ENCODE measurements at places on chromosomes 6 and 20.
A peak's percentile ranks its signal among the peaks of the same experiment; 100 is the strongest.

GRCh38 chr6:25717866-25718740 lies 36.4 kb upstream of the SLC17A4 start:
- DNase-seq: peak; percentile 83

GRCh38 chr6:129843573-129843972 lies 17.5 kb downstream of the TMEM244 start:
- DNase-seq: no peak

GRCh38 chr6:14706378-14706929 lies 539.4 kb upstream of the JARID2 start:
- no peak for DNase-seq

DNA sequence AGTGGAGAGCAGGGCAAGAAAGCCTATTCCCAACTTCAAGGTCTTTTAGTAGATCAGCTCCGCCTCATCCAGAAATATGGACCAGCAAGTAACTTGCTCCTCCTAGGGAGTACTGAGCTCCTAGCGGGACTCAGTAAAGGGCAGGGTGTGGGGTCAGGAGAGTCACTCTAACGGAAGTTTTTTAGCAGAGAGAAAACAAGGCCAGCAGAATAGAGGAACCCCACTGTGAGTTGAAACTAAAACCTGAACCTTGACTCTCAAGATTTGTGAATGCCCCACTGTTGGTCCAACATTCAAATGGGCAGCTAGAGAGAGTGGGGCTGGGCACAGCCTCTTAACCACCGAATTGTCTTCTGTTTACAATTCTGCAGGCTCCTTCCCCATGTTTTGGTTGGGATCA lies 244.8 kb downstream of the FARS2 start:
- no peak for DNase-seq

DNA sequence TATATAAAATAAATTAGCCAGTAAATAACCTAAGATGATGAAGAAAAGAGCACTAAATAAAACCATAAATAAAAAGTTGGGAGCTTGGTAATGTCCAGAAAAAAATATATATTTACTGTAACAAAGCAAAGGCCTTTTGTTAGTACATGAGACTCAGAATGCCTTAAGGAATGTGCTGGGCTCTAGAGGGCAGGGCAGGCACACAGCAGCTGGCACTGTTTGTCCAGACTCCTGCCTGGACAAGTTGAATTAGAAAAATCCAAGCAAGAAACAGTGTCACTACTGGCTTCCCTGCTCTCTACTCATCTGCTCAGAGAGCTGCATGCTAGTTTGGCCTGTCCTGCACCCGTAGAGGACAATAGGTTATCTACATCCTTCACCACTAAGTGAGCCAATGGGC lies 8.8 kb downstream of the DEFB129 start:
- no peak for DNase-seq

- no peak for DNase-seq
Observed at GRCh38 chr20:8812817-8813216, 256.1 kb upstream of the PLCB4 start.

DNA sequence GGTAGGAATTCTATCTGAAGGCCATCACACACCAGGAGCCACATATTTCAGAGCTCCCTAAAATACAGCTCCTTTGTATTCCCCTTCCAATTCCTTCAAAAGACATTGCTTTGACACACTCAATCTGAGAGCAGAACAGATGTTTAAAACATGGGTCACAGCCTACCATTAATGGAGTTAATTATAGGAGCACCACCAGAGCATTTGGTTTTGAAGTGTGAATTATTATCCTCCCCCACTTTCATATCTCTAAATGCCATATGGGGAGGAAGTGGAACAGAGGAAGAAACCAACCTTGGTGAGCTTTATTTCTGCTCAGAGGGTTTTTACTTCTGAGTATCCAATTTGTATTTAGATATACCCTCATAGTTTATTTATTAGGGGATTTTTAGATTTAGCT lies 50.7 kb upstream of the TNFRSF21 start:
- DNase-seq: no peak

DNA sequence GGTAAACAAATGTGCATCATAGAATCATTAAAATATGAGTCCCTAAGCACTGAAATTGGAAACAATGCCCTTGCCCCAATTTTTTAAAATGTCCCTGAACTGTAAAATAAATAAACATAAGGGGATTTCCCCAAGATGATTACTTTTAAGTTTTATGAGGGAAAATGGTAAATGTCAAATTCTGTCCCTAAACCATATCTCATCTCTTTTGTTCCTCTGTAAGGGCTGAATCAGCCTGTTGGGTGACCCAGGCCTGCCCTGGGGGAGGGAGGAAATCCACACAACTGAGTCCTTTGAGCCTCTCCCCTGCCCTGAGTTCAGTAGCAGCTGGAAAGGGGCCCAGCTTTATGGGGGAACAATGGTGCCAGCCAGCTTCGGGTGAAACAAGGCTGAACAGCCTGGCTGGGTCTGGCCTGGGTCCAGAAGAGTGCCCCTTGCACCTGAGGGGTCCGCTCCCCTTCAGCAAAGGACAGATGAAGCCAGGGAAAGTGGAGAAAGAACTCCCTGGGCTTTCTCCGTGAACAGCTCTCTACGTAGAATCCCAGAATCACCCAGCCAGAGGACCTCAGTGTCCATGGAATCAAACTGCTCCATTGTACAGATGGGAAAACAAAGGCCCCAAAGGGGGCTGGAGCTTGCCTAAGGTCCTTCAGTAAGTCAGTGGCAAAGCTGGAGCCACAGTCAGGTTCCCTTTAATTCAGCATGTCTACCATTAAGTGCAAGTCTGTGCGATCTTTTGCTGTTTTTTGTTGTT lies 28.2 kb upstream of the ITCH start:
- peak; percentile 14 for DNase-seq

DNA sequence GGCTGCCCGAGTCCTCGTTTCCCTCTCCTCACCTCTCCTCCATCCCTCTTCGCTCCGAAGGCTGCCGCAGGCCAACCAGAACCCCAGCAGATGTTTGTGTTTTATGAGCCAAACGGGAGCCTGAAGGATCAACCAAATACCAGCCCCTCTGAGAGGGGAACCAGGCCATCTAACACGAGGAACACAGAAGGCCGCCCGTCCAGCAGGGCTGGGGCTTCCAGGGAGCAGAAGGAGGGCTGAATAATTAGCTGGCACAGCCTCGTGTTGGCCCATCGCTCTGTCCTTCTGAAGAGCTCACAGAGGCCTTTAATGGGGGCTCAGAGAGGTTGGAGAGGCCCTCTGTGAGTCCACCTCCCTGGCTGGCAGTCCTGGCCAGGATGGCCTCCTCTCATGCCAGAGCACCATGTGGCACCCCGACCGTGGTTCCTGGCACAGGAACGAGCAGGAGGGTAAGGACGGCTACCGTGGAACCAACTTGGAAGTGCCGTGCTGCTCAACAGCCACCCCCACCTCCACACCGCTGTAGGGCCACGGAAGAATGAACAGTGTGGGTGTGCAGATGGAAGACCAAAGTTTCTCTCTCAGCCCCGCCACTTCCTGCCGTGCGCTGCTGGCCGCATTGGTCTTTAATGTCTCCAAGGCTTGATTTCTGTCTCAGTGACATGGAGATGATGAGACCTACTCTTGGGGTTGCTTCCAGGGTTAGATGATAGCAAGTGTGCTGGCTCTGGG lies 155.2 kb downstream of the SCML4 start:
- DNase-seq: no peak

GRCh38 chr20:36275441-36276189 lies 30.5 kb upstream of the DLGAP4 start:
- DNase-seq: no peak

DNA sequence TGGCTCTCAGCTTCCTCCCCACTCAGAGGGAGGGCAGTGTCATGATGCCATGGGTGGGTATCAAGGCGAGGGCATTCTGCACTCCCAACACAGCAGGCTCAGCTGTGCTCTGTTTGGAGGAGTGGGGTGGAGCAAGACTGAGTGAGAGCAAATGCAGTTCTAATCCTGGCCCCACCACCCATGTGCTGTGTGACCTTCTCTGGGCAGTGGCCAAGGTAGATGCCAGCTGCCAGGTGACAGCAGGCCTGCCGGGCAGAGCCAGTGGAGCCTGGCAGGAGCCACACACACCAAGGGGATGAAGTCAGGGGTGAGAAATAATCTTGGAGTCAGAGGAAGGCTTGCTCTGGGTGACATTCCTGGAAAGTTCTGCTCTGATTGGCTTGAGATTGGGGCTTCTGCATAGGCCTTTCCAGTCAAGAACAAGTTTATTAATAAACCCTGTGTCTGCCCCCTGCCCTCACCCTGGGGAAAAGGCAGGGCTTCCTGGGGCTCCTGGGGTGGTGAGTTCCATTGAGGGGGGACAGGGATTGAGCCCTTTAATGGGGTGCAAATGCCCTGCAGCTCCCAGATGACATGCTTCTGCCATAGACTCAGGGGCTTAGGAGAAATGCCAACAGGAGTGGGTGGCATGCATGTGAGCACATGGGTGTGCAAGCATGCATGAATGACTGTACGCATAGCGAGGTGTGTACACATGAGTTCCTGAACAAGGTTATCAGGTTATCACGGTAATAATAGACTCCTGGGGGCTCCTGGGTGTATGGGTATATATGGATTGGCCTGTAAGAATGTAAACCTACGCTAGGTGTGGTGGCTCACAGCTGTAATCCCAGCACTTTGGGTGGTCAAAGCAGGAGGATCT lies 134.2 kb downstream of the MRPL14 start:
- no peak for DNase-seq

GRCh38 chr20:63134201-63134612 lies 81.7 kb downstream of the YTHDF1 start:
- DNase-seq: no peak

GRCh38 chr6:150134280-150134920 lies 8.4 kb upstream of the PPP1R14C start:
- DNase-seq: no peak

DNA sequence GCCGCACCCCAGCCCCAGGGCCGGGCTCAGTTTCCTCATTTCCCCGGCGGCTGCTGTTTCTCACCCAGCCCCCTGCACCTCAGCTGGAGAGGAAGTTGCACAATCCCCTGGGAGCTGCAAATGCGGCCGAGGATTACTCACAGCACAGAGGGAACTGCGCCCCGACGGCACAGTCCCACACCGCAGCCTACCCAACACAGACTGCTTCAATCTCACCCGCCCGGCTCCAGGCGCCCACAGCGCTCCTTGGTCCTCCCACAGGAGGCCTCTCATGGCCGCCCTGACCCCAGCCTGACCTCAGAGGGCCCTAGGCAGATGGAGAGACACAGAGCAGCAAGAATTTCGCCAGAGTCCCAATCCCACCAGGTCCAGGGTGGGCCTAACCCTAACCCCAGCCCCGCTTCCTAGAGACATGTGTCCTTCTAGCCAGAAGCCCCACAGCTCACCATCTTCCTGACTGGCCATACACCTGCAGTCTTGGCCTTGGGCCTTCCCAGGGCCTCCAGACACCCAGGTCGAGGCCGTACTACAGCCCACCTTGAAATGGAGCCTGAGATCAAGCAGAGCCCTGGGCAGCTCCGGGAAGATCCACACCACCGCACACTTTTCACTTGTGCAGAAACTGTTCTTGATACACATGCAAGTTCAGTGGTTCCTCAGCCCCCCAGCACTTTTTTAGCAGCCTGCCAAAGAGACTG lies 11.7 kb downstream of the TFEB start:
- peak; percentile 31 for DNase-seq

DNA sequence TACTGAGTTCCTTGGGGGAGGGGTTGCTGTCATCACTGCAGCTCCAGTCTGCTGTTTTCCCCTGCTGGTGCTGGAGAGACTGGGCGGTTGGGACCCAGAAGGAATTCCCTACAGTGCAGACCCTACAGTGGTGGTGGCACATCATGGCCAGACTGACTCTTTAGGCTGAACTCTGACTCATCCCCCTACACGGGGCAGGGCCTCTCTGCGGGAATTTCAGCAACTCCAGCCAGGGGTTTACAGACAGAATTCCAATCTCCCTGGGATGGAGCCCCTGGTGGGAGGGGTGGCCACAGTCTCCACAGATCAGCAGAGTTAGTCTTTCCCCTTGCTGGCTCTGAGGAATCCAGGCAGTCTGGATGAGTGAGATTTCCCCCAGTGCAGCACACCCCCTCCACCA lies 46.9 kb upstream of the MAPK13 start:
- no peak for DNase-seq

DNA sequence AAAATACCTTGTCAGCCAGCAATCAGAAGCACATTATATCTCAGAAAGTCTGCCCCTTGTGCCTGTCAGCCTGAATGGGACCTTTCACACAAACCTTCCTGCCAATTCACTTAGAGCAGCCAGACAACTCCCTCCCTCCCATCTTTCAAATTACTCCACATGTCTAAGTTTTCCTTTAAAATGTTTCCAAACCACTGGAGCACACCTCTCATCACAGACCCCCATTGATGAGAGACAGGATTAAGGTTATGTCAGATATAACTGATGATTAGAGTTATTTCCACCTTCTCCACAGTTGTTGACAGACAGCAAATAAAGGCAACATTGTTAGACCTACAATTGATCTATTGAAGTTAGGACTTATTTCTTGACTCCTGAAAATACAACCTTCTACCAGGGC lies 408.4 kb downstream of the PLCB1 start:
- no peak for DNase-seq

GRCh38 chr20:1324598-1325172 lies 4.3 kb downstream of the SDCBP2 start:
- no peak for DNase-seq

- DNase-seq: no peak
Observed at GRCh38 chr6:98945311-98946115, 2.2 kb downstream of the FBXL4 start.

GRCh38 chr20:49344975-49345374 lies 67.1 kb upstream of the ZNFX1 start:
- DNase-seq: peak; percentile 87

- DNase-seq: peak; percentile 42
Observed at GRCh38 chr20:31570735-31571617, 34.1 kb upstream of the ID1 start.

DNA sequence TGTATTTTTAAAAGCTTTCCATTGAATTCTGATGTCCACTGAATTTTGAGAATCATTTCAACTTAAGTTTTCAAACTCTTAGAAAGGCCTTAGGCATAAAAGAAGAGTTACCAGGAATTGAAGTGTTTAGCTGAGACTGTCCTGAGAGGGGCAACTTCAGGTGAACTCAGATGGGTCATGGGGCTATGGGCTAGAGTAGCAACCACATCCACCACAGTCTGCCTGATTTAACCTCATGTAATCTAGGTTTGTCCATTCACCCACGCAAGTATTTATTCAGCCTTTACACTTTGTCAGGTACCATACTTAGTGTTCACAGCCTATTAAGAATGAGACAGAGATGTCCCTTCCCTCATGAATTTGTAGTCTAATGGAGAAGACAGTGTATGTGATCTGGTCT lies 501.0 kb downstream of the KIF16B start:
- no peak for DNase-seq

GRCh38 chr6:111823831-111824607 lies 49.2 kb downstream of the FYN start:
- no peak for DNase-seq

- DNase-seq: no peak
Observed at GRCh38 chr6:129498541-129498940, 211.4 kb downstream of the ARHGAP18 start.

- no peak for DNase-seq
Observed at GRCh38 chr6:129055796-129056195, 172.9 kb downstream of the LAMA2 start.
